Heart left ventricle (tissue), 16 donors: ENCODE measurements at places on chromosomes 7 and 10.

DNA sequence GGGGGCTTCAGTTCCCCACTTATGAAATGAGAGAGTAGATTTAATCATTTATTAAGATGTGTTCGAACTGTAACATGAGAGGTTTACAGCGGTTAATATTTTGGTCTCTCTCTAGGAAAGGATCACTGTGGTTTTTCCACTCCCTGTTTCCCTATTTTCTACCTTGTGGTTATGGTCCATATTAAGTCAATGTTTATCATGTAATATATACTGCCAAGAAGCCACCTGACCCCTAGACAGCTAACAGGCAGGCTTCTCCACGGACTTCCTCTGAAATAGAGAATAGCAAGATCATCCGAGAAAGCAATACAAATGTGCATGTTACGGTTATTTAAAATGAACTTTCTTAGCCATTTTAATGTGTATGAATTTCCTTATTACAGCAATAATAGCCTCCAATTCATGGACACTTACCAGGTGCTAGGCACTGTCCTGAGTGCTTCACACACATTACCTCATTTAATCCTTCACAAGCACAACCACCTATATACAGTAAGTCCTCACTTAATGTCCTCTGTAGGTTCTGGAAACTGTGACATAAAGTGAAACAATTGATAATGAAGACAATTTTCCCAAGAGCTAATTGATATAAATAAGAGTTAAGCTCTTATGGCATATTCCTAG is 835 bp upstream of the COL28A1 start:
- no peak for DNase-seq

DNA sequence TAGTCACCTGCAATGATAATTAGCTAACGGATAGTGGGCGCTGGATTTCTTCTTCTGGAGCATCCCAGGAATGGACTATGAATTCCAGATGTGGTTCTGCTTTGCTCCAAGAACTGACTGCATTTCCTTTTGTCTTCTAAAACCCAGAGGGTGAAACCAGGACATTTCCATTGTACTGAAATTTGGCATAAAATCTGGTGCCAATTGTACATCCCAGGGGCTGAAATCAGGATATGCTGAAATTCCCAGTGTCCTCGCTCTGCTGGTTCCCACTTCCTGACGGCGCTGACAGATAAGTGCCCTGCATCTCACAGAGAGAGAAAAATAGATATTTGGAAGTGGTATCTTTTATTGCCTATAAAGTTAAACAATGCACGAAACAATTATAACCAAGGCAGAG is 31.9 kb downstream of the RBM20 start:
- no peak for DNase-seq

- no peak for DNase-seq
These were observed 97.0 kb downstream of the PFKFB3 start for GRCh38 chr10:6299743-6300105.

DNA sequence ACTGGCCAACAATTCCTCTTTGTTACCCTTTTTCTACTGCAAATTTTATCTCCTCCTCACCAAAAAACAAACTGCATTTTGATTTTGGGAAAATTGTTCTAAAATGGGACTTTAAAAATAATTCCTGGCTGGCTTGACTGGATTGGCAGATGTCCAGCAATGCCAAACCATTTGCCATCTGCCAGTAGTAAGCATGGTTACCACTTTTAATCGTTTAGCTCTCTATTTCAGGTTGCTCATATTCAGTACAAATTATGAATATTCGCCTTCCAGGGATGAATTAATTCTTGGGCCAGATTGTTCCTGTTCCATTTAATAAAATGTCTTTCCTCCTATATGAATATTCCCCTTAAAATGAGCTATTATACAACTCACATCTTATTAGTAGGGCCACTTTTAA is 35.7 kb downstream of the SMNDC1 start:
- no peak for DNase-seq

DNA sequence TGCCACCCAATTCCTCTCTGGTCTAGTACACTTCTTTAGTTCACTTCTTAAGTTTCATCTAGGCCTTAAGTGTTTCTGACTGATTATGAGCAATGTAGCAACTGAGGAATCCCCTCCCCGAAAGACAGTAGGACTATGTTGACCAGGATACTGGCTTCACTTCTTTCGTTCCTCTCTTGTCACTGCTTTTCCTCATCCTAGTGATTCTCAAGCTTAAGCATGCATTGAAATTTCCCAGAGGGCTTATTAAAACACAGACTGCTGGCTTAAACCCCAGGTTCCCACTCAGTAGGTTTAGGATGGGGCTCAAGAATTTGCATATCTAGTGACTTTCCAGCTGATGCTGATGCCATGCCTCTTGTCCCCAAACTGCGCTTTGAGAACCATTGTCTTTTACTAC is 164.6 kb upstream of the WNT16 start:
- DNase-seq = no peak

DNA sequence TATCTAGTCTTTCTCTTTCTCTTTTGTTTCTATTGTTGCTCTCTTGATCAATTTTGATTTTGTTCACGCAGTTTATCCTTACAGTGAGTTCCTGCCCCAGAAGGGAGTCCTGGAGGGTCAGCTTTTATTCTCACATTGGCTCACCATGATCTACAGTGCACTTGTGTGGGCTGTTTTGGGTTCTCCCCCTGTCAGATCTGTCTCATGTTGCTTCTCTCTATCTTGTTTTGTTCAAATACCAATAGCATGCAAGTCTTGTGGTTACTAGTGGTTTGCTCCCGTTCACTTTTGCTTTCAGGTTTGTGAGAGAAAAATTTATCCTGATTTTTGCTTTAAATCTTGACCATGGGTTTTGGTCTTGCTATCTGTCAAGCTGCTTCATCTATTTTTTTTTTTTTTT is 74.3 kb downstream of the PTN start:
- no peak for DNase-seq

DNA sequence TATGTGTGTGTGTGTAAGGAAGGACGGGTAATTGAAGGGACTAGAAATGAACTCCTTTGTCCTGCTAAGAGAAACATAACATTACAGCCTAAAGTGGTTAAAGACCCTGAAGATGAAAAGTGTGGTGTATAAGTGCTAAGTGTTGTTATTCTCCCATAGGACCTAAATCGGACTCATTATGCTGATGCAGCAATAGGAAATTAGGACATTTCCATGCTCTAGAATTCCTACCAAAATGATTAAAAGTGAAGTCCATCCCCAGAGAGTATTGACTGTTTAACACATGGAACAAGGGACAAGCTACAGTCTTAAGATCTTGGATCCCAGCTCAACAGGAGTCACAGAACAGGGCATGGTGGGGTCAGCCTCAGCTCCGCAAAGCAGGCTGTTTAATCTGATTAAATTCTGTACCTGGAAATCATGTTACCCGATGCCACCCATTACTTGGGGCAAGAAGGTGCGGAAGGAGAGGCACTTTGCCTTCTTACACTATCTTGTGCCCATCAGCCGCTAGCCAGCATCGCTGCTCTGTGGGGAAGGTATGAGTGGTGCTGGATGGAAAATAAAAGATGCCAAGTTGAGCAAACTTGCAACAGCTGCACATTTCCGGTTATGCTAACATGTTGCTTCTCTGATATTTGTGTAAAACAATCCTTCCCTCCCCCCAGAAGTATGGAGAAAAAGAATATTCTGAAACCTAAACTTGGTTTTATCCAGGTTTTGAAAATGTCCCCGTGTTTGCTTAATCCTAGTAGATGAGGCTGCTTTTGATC is 100.5 kb downstream of the CREB5 start:
- DNase-seq = no peak

DNA sequence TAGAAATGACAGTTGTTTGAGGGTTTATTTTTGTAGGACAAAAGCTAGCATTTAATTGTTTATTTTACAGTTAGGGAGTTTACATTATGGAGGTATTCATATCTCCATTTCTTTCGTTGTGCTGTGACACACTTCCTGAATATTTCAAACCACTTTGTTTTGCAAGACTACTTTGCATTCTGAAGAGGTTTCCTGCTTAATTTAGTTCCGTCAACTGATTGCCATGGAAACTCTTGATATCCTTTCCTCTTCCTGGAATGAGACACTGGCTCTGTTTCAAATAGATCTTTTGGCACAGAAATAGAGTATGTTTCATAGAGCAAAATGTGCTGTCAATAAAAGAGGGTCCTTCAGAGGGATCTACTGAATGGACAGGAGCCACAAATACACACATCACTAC is 159.5 kb upstream of the AGR3 start:
- DNase-seq = no peak

DNA sequence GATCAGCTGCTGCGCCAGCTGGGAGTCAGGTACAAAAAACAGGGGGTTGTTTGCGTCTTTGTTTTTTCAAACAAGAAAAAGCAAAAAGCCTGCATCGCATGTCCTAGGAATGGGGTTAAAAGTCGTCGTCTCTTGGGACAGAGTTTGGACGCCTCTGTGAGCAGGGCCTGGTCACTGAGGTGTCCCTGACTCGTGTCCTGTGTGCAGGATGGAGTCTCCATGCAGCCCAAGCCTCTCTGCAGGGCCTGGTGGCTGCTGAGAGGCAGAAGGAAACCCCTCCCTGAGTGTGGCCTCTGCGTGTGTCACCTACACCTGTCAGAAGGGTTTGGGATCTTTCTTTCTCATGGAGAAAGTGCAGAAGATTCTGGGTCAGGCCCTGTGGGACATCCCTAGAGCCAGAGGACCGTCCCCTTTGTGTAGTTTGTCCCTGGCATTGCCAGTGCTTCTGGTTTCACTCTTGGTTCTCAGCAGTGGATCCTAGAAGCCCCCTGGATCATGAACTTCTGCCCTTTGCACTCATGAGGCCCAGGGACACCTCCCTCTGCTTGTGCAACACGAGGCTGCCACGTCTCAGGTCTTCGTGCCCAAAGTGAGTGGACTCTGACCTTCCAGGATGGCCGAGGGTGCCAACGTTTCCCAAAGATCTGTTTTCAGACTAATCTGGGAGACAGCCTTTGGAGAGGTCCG is 75.0 kb downstream of the PRKAG2 start:
- DNase-seq = no peak

DNA sequence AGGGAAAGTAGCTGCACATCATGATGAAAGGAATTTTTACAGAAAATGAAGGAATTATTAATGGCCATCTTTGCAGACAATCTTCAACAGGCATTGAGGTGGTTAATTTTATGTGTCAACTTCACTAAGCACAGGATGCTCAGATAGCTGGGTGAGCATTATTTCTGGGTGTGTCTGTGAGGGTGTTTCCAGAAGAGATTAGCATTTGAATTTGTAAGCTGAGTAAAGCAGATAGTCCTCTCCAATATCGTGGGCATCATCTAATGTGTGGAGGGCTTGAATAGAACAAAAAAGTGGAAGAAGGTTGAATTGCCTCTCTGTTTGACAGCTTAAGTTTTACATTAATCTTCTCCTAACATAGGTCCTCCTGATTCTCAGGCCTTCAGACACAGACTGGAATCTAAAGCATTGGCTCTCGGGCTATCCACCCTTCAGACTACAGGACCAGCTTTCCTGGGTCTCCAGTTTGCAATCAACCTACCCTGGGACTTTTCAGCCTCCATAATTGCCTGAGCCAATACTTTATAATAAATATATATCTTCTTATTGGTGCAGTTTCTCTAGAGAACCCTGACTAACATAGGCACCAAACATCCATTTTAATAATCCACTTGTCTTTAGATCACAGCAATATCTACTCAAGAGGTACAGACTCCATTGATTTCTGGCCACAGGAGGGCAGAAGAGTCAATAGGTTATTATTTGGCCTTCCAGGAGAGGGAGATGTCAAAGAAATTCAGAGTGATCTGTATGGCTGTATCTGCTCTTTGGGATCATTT is 10.5 kb upstream of the CRPPA start:
- no peak for DNase-seq

DNA sequence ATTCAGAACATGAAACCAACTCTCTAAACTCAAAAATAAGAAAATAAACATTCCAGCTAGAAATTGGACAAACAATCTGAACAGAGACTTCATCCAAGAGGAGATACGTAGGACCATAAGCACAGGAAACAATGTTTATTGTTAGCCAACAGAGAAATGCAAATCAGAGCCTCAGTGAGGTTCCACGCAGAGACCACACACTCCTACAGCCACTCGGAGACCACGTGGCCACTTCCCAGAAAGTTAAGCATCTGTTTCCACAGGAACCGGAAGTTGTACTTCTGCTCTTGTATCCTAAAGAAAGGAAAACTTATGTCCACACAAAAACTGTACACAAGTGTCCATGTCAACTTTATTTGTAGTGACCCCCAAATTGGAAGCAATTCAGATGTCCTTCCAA is 214.8 kb downstream of the MGMT start:
- DNase-seq = no peak

GRCh38 chr7:135512135-135512887 is 2.4 kb upstream of the CNOT4 start:
- DNase-seq = no peak

GRCh38 chr10:133257489-133258065 is 19.1 kb downstream of the ADAM8 start:
- DNase-seq = peak; percentile 73

- no peak for DNase-seq
These were observed at the start of gene MGAM2 for GRCh38 chr7:142111499-142111898. TSS of gene MGAM2 (plus strand) at chr7:142111718. CDS start at chr7:142116874, 5,156 bp downstream.

GRCh38 chr7:32025381-32026082 is 44.7 kb downstream of the PDE1C start:
- DNase-seq = no peak

DNA sequence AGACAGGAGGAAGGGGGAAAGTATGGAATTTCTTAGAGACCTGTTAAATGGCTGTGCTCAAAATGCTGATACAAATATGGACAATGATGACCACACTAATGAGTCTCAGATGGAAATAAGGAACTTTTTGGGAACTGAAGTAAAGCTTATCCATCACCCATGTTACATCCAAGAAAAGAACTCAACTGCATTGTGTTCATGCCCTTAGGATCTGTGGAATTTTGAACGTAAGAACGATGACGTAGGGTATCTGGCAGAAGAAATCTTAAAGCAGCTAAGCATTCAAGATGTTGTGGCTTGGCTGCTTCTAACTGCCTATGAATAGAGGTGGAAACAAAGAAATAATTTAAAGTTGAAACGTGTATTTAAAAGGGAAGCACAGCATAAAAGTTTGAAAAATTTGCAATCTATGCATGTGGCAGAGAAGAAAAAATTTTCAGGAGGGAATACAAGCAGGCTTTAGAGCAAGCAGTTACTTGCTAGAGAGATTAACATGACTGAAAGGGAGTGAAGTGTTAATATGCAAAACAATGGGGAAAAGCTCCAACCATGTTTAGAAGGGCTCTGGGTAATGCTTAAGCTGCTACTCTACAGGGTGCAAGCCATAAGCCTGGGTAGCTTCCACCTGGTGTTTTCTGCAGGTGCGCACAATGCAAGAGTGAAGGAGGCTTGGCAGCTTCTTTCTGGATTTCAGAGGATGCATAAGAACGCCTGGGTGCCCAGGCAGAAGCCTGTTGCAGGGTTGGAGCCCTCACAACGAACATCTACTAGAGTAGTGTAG is 499.7 kb upstream of the SEMA3D start:
- DNase-seq = no peak

GRCh38 chr7:92641921-92642511 is 51.8 kb upstream of the FAM133B start:
- DNase-seq = no peak

- DNase-seq = no peak
These were observed 1.1 kb downstream of the HOXA2 start for GRCh38 chr7:27101171-27101956.
